Stimulated activated naive CD8-positive, alpha-beta T cell treated with anti-CD3 and anti-CD28 coated beads, Interleukin-15, Interleukin-2, amounts not matched to agents 100 U/mL and 50 U/mL, for 24 hours (primary cell): ENCODE measurements at places on chromosomes 1 and 21.

DNA sequence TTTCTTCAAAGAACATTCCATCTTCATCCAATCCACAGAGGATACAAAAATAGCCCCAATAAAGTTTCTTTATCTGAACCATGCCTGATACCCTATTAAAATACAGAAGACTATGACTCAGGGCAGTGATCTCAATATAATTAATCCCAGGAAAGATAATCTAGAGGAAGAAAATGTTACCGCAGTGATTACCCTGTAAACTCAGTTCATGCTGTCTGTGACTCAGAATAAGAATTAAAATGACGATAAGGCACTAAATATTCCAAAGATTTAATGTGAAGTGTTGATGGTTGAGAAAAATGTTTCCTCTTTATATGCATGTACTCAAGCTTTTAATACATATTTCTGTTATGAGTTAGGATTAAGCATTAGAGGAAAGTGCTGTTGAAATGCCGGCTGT is 88.6 kb upstream of the LYPLAL1 start:
- no peak for DNase-seq

- DNase-seq, result no peak
These were observed 223.2 kb downstream of the TNR start for GRCh38 chr1:175520186-175520585.

DNA sequence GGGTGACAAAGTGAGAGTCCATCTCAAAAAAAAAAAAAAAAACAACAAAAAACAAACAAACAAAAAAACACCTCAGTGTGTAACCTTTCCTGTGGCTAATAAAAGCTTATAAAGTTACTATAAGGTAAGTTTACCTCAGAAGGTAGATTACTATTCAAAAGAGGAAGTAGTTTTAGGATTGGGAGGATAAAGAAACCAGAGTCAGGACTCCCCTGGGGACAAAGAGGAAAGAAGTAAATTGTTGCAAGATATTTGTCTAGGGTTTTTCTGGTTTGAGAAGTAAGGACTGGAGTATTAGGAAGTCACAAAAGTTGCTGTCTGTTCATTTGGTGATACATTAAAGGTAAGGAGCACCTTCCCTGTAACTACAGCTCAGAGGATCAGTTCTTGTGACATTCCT is 23.8 kb upstream of the CENPF start:
- DNase-seq, result no peak

- no peak for DNase-seq
These were observed 71.1 kb upstream of the DPT start for GRCh38 chr1:168799927-168800605.

GRCh38 chr1:91925644-91926435 is 23.4 kb upstream of the BRDT start:
- no peak for DNase-seq

DNA sequence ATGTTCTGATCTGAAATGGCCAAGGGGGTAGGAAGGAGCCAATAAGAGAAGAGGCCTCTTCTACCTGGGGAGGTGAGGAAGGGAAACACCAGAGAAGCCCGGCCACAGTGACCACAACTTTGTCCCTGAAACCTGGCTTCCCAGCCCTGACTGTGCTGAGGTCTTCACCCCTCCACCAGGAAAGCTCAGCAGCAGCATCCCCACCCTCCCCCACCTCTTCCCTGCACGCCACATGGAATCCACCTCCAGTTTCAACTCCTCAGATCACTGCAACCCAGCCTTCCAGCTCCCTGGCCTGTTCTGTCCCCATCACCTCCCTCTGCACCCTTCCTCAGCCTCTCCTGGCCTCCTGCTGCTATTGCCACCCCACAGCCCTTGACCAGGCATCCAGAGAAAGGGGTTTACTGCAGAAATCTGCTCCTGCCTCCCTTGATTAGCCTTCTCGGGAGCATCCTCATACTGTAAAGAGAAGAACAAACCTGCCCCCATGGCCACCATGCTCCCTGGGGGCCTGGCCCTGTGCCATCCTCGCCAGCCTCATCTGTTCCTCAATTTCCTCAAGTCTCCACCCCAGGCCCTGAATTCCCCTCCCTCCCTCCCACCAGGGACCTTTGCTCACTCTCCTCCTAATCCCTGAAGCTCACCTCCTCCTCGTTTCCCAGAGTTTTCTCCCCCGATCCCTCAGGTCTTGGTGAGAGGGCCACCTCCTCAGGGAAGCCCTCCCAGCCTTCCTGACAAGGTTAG is 450.9 kb downstream of the MATN1 start:
- DNase-seq, result no peak

DNA sequence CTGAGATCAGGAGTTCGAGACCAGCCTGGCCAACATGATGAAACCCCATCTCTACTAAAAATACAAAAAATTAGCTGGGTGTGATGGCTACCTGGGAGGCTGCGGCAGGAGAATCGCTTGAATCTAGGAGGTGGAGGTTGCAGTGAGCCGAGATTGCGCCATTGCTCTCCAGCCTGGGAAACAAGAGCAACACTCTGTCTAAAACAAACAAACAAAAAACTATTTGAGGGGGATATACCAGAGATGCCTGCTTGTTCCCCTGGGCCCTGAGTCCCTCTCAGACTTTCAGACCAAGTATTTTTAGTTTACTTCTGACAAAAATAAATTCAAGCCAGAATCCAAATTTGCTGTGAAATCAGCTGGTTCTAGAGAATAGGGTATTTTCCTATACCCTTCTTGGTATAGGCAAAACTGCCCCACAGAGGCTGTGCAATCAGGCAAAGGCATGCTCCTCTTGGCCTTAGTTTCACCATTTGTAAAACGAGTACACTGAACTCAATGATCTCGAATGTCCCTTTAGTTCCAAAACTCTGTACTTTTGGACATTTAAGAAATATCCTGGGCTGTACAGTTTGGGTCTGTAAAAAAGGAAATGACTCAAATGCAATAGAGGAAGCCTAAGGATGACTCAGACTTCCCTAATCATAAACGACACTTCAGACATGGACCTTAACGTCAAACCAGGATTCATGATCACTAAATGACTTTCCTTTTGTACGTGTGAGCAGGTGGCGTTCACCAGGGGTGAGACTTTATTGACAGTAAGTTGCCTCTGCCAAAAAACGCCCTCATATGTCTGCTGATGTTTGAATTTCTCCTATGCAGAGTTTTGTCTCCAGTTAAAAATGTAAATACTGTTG is 16.1 kb downstream of the ENSA start:
- DNase-seq, result peak; percentile 56

- no peak for DNase-seq
These were observed 69.8 kb upstream of the PGBD5 start for GRCh38 chr1:230495891-230496385.

DNA sequence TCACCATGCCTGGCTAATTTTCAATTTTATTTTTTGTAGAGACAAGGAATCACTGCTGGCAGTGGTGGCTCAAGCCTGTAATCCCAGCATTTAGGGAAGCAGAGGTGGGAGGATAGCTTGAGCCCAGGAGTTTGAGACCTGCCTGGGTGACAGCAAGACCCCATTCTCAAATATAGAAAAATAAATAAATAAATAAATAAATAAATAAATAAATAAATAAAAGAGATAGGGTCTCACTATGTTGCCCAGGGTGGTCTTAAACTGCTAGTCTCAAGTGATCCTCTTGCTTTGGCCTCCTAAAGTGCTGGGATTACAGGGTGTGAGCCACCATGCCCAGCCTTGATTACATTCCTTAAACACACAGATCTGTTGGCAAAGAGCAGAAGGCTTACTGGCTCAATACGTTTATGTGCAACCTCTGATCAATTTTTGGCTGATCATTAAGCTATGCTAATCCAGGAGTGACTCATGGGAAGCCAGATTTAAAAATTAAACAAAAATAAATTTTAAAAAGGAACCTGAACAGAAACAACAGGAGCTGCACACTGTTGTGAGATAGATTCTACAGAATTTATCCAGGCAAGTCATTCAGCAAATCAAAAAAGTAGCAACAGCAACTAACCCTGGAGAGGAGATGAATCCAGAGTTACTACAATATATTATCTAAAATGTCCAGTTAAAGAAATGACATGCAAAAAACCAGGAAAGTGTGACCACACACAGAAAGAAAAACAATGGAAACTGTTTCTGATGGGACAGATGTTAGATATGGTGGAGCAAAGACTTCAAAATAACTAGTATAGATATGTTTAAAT is 79.4 kb downstream of the RPE65 start:
- no peak for DNase-seq

- DNase-seq, result no peak
These were observed 40.1 kb downstream of the SLC2A7 start for GRCh38 chr1:8985915-8986813.

GRCh38 chr1:69648486-69648885 is 80.8 kb downstream of the LRRC7 start:
- no peak for DNase-seq

- no peak for DNase-seq
These were observed 15.9 kb downstream of the SHISA4 start for GRCh38 chr1:201904579-201904978.

DNA sequence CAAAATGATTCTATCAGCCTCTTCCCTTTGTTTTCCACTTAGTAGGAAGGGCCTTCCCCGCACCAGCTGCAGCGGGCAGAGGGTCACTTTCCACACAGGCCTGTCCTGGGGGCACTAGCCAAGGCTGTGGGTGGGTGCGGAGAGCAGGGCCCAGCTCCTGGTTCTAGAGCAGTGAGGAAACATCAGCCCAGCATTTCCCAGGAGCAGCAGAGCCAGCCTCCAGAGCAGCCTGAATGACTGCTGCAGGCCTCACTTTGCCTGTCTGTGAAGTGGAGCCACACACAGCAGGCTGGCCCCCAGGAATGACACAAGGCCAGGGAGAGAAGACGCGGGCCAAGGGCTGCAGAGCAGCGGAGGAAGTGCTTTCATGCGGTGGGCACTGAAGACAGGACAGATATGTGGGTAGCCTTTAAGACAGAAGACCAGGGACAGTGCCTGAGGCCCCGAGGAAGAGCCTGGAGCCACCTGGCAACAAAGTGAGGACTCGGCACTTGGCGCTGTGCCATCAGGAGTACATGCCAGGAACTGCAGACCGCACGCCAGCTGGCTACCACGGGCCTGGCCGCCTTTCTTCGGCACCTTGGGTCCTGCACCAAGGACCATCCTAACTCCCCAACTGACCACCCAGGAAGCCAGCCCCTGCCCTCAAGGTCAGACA is 42.0 kb downstream of the ACOT7 start:
- no peak for DNase-seq

GRCh38 chr1:185920602-185921001 is 186.4 kb downstream of the HMCN1 start:
- DNase-seq, result no peak

DNA sequence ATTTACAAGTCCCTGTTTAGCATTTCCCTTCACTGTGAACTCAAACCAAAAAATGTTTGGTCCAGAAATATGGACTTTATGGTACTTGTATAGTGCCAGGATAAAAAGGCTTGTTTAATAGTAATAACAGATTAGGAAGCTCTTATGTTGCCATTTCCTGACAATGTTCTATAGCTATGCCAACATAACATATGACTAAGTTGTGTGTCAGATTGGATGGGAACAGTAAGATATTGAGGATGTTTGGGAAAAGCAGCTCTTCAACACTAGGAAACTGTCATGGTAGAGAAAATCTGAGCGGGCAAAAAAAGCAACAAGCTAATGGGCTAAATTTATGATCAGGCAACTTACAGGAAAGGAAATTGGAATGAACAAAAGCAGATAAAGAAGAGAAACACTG is 287.1 kb upstream of the ADGRL4 start:
- DNase-seq, result no peak

GRCh38 chr1:11670747-11671146 is 6.7 kb downstream of the FBXO6 start:
- no peak for DNase-seq

- DNase-seq, result no peak
These were observed 20.9 kb upstream of the CCSAP start for GRCh38 chr1:229363723-229364122.

- DNase-seq, result no peak
These were observed 79.4 kb downstream of the IVNS1ABP start for GRCh38 chr1:185237661-185238060.

DNA sequence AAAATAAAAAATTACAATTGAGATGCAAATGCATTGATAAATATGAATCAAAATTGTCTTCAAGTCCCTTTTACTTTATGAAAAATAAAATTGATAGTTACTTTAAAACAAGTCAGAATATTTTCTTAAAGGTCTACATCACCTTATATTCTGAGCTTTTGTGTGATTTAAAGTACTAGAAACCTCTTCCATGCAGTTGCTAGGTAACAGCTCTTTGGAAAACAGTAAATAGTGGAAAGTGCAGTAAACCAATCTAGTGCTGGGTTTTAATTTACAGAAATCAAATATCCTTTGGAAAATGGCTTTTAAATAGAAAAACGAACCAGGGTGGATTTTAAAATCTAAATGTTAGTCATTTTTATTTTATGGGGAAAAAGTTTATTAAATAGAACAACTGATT is 227.9 kb downstream of the KCNT2 start:
- DNase-seq, result no peak

GRCh38 chr1:16241221-16241708 is 4.3 kb upstream of the CPLANE2 start:
- DNase-seq, result no peak

DNA sequence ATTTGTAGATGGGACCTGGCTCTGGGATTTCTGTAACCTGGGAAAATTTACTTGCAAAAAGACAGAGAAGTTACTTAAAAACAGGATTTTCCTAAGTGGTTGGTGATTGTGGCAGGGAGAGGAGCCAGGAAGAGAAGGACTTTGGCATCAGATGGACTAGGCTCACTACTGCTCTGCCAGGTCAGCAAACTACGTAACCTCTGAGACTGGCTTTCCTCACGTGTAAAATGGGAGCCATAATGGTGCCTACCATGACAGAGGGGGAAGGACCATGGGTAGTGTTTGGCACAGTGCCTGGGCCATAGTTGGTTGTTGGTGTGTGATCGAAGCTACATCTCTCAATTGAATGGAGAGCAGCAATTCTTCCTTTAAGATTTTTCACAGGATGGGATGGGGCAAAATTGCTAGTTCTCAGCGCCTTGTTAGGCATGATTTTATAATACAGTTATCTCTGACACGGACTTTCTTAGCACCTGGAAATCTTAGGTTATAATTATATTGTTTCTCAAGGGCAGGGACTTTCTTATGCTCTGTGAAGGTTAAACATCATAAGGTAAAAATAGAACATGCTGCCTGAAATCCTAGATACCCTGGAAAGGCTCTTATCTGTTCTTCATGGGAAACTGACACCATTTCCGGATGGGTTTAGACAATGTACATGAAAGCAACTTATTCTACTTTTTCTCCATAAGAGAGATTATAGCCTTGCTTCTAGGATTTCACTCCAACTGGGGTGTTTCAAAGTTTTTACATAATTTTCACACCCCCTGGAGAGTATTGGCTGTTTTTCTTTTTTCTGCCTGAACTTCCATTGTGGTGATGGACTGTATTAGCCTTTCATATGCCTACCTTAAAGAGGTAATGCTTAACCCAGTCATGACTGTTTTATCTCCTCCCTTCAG is 10.9 kb downstream of the ROR1 start:
- DNase-seq, result no peak
